NCI-H187 (cell line): ENCODE measurements at places on chromosomes 4 and X.

- no peak for DNase-seq
Observed at GRCh38 chr4:147994491-147995385, 262.9 kb downstream of the ARHGAP10 start.

DNA sequence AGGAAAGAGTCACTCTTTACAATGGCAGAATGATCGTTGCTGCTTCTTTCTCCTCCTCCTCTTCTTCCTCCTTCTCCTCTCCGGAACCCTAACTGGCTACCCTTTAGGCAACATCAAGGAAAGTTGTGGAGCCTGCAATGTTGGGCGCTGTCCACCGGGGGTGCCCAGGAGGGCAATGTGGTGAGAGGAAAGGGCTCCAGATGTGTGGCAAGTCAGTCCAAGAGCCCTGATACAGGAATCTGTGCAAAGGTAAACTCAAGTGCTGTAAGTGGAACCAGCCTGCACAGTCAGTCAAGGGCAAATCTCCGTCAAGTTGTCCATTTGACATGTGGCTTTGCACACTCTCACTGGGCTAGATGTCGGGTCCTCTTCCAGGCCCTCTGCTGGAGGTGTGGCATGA is 2.8 kb downstream of the RTL5 start:
- DNase-seq = no peak

- DNase-seq = no peak
Observed at GRCh38 chrX:9643807-9644206, 121.8 kb downstream of the GPR143 start.

- DNase-seq = no peak
Observed at GRCh38 chr4:15003401-15003890, 1.2 kb downstream of the CPEB2 start.

- DNase-seq = no peak
Observed at GRCh38 chr4:5662555-5662954, 45.8 kb downstream of the EVC2 start.

- DNase-seq = no peak
Observed at GRCh38 chr4:101188906-101189305, 158.4 kb downstream of the PPP3CA start.

- DNase-seq = no peak
Observed at GRCh38 chr4:96073461-96073860, 233.6 kb downstream of the PDHA2 start.

DNA sequence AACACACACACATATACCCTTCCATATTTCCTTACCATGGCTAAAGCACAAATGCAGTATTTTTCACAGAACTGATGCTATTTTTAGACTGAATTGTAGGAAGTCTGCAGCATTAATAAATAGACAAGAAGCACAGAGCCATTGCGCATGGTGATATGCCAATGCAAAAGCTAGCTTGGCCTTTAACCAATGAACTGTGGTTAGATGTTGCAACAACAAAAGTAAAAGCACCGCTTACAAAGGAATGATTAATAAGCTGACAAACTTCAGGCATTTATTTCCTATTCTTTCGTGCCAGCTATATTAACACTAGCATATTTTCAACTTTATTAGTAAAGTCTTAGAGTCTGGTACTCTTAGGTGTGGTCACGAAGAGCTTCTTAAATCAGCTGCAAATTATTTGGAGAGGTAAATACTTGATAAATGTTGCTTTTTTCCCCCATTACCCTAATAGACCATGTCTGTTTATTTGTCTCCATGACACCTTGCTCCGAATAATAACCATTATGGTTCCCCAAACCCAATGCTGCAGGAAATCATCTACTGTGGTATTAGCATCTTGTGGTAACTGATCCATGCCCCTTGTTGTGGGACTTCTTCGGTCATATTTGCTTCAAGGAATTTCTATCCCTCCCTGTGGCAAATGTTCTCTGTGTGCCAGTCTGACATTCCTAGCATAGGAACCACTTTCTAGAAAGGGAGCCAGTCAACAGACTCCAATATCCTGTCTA is 306.1 kb upstream of the TAPT1 start:
- no peak for DNase-seq

DNA sequence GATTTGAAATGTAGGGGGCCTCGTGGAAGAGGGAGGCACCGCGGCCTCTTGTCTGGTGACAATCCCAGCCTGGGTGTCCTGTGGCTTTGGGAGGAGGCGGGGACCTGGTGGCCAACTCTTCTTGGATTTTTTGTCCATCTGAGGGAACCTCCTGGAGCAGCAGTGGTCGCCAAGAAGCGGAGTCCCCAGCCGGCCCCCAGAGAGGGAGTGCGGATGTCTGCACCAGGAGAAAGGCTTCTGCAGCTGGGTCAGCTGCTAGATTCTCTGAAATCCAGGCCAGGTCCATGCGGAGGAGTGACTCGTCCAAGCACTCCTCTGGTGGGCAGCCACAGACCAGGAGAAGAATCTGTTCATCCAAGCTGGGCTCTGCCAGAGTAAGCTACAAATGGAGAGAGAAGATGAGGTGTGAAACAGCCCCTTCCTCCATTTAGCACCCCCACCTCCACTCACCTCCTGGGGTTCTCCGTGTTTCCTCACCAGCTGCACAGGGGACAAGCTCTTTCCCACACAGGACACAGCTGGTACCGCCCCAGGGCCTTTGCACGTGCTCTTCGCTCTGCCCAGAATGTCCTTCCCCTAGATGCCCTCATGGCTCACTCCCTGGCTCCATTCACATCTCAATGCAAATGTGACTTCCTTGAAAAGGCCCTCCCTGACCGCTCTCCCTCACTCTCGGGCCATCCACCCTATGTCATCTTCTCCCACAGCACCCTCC is 27.6 kb downstream of the C4orf50 start:
- DNase-seq = no peak

DNA sequence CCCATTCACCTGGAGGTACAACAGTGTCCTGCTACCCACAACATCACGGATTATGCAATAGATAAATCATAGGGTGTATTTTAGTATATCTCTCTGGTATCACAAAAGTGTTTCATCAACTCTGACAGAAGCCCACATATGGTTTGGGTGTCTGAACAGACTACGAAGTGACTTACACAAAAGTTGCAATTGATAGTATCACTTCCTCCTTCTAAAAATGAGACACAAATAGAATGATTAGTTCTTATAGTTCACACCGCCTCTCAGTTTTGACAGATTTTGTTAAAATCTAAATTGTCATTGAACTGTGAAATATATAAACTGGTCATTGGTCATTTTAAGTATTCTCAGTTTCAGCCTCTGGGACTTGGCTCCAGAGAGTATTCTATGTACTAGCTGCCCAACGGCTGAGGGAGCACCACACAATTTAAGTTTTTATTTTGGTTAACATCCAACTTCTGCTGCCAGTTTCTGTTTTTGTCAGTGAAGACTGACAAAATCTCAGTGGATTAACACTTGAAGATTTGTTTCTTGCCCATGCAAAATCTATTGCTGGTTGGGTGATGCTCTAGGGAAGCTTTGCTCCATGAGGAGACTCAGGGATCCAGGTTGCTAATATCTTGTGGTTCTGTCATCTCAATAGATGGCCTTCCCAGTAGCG is 113.8 kb upstream of the PUDP start:
- no peak for DNase-seq

- DNase-seq = no peak
Observed at GRCh38 chr4:124810827-124811226, 98.3 kb upstream of the ANKRD50 start.

DNA sequence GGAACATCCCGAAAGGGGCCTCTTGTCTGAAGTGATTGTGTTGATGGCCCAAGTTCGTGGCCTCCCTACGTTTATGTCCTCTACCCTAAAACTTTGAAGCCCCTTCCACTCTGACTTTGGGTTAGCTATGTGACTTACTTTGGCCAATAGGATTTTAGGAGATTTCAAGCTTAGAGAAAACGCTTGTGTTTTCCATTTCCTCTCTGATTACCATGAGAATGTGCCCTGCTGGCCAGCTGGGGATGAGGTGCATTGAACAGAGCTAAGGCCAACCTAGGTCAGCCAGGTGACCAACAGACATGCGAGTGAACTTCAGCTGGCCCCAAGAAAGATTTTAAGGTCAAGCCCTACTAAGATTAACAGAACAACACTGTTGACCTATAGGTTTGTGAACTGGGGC is 82.4 kb downstream of the SLC2A9 start:
- no peak for DNase-seq

DNA sequence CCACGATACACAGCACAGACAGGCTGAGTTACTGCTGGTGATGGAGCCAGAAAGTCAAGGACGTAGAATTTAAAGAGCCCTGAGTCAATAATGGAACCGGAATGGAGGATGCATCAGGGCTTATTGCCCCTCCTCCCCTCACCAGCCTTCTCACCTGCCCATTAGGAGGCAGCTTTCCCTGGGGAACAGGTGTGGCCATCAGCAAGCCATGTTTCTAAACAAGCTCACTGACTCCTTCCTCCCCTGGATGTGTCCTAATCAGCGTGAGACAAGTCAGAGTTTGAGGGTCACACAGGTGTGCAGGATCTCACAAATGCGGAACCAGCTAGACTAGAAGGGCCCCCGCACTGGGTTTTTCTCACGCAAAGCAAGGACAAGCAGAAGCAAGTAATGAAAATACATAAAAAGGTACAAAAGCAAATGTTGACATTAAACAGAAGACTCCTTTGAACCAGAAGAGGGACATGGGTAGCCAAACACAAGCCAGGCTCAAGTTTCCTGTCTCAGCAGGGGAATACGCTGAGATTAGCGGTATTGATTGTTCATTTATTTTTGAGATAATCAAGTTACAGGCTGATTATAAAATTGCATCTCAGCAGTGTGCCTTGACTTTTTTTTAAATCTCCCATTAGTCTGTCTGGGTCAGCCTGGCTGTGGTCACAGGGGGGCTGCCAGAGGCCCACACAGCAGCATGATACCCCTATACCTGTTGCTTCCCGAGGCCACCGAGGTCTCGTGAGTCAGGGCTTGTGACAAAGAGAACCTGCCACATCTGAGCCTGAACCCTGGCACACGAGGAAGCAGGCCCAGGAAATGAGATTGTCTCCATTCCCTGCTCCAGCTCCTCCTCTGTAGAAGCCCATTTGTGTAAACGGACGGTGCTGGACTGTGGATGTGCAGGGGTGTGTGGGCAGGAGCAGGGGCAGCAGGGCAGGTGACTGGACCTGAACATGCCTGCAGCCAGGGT is 37.4 kb downstream of the CCKAR start:
- DNase-seq = peak; percentile 79

DNA sequence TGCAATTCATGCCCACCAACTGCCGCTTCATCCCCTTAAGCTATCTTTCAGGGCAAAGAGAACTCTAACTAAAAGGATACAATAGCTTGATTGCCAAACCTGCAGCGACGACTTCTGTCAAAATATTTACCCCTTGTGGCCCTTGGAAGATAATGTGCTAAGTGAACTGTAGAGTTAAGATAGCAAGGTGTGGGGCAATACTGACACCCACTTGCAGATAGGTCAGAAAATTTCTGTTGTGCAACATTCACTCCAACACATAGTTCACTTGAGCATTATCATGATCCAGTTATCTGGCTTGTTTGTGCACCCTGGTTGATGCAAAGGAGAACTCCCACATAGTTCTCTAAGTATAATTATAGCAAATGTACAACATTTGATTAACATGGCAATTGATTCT is 55.6 kb downstream of the RHOXF2B start:
- DNase-seq = no peak

GRCh38 chr4:55928846-55929245 is 19.9 kb upstream of the CEP135 start:
- no peak for DNase-seq

GRCh38 chr4:61380865-61381264 is 180.7 kb downstream of the ADGRL3 start:
- DNase-seq = peak; percentile 92
